Testis (tissue), 5 donors: ENCODE measurements at places on chromosomes 4 and X.

DNA sequence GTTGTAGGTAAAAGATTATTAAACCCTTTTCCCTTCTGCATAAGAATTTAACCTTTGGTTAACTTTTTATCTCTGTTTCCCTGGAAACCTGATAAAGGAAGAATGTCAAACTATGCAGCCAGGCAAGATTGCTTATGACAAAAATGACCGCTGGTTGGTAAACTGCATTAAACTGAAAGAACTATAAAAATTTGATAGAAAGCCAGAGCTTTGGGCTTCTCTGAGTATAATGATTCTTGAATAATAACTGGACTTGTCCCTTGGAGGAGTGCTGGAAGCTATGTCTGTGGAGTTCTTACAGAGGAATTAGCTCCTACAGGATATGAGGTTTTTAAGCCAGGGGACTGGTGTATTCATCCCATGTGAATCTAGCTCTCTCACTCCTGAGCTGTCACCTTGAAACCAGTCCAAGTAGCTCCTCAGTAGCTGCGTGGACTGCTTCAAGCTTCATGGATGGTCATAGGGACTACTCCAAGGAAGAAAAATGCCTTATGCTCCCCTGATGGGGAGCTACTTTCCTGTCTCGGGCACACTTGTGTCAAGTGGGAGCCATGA, 52.0 kb downstream of the RASL11B start:
- DNase-seq: peak; percentile 60

DNA sequence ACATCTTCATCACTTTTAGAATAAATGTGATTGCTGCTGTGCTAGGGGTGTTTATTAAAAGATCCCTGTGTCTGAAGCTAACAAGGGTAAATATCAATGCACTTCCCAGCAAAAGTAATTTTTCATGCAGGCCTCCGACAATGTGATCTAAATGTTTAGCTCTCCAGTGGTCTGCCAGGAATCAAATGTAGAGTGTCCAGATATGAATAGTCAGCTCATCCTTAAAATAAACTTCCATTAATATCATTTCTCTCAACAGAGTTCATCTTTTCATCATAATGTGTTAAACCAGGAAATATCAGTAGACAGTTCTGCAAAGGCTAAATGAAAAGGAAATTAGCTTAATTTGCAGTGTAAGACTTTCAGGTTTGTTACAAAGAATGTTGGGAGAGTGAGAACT, 102.2 kb upstream of the EGFL6 start:
- DNase-seq: no peak

GRCh38 chr4:1903035-1903434, 31.8 kb downstream of the NSD2 start:
- DNase-seq: no peak

DNA sequence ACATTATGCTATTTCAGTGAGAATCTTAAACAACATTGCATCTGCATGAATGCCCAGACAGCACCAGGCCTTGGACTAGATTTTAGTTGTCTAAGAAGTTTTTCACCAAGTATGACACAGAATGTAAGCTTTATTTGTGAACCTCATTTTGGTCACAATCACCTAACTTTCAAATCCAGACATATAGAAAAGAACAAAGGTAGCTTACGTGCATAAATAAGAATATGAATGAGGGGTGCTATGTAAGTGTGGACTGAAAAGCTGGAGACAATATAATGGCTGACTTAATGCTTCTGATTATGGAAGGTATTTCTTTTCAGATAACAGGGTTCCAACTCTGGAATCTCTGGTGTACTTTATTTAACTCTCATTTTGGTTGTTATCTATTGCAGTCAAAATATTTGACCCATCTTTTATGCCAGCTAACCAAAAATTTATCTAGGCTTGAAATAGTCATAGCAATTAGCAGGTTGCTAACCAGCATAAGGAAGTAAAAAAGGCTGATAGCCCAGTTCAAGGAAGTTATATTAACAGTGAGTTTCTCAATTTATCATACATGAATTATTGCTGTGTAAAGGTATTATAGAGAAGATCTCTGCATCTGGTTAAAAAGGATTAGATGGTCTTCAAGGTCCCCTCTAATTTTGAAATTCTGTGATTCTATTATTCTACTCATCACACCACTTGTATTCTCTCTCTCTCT, 36.5 kb downstream of the SLC7A11 start:
- DNase-seq: no peak

- peak; percentile 29 for DNase-seq
Measured at GRCh38 chr4:169492436-169493163, 119.8 kb downstream of the NEK1 start.

DNA sequence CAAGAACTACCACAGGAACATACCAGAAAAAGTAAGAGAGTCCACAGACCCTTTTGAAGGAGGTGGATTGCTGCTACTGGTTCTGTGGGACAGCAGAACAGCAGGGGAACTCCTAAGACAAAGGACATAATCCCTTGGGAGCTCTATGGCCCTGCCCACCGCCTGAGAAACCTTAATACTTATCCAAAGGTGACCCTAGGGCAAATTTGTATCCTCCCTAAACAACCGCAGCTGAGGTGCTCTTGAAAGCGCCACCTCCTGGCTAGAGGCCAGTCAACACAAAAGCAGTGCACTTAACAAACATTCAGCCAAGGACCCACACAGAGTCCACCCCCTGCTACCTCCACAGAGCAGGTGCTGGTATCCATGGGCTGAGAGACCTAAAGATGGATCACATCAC, 136.8 kb downstream of the ADAM29 start:
- DNase-seq: no peak

DNA sequence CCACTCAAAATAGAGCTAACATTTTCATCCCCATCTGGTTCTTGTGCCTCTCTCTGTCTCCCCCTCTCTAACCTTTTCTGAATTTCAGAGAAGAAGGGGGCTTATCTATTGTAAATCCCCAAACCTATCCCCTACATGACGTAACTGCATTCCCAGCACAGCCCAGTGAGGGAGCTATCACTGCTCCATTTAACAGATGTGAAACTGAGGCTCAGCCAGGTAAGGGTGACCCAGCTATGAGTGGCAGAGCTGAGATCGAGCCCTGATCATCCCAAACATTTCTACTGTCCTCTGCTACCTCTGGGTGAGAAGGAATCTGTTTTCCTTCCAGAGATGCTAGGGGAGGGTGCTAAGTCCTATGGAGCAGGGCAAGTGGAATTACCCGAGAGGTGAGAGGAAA, 107.5 kb downstream of the SLC2A9 start:
- DNase-seq: no peak

- no peak for DNase-seq
Measured at GRCh38 chr4:1494416-1495315, 88.4 kb upstream of the NKX1-1 start.

GRCh38 chr4:39522068-39522467, 5.2 kb downstream of the UGDH start:
- DNase-seq: no peak

DNA sequence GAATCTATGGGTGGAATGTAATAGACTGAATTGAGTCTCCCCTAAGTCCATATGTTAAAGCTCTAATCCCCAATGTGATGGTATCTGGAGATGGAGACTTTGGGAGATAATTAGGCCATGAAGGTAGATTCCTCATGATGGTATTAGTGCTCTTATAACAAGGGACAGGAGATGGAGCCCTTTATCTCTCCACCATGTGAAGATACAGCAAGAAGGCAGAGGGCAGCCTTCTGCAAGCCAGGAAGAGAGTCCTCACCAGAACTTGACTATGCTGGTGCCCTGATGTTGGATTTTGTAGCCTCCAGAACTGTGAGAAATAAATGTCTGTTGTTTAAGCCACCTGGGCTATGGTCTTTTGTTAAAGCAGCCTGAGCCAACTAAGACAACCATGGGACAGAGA, 76.4 kb upstream of the F8A3 start:
- no peak for DNase-seq

DNA sequence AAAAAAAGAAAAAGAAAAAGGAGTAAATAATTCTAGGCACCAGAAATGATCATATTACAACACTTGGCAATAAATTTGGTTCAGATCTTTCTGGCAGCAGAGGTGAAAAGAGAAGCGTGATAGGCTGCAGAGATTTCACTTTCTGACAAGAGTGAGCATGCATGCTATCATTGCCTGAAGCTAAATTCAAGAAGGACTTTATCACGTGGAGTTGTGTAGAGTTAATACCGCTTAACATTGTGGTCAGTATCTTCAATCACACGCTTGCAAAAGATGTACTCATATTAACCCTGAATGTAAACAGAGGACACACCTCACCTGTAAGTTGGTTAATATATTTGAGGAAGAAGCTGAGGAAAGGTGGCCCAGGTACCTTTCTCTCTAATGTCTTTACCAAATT, 31.4 kb upstream of the RBPJ start:
- DNase-seq: no peak

- DNase-seq: no peak
Measured at GRCh38 chrX:135737366-135738071, 24.1 kb downstream of the CT45A1 start.

- no peak for DNase-seq
Measured at GRCh38 chrX:75061701-75062100, 94.4 kb downstream of the ABCB7 start.
